ENCODE measurements at places on chromosomes 11 and 22. TPM values are rescaled to one million over a fixed set of nuclear protein-coding genes. Genes with fewer than 3 reads are reported as not detected.
A peak's percentile ranks its signal among the peaks of the same experiment; 100 is the strongest.

Gene TRMT2A
- total RNA-seq, result 85.5 TPM

Gene ESAM
- total RNA-seq, result 0.45 TPM

Gene KRTAP5-1
- not detected for total RNA-seq

DNA sequence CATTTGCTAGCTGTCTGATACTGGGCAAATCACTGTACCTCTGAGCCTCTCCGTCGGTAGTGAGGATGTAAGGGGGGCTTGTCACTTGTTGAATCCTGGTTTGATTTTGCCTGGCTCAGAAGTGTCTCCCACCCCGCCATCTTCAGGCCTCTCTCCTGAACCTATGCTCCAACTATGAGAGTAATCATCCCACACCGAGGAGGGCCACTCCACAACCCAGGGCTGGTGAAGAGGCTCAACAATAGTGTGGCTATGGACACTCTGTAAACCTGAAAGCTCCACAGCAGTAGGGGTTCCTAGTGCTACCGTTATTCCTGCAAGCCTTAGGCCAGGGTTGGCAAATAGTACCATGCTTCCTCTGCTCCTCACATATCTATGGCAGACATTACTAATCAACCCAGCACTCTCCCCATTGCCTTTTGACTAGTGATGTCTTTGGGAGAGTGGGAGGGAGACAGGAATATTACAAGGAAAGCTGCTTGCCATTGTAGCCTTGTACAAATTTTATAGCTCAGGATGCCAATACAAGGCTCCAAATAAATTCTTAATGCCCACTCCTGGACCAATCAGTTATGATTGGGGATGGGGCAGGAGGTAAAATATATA, 134.0 kb upstream of the TEAD1 start:
- H3K4me3 ChIP-seq, result no peak overlapping the region
- H3K27me3 ChIP-seq, result peaks cover 3% of the 10 kb centered on the region
- DNase-seq, result no peak
- no peak overlapping the region for H3K27ac ChIP-seq
- H3K4me1 ChIP-seq, result no peaks in the 10 kb centered on the region
- H3K36me3 ChIP-seq, result no peaks in the 10 kb centered on the region

GRCh38 chr22:43277987-43278601, 65.1 kb downstream of the SCUBE1 start:
- H3K4me1 ChIP-seq, result peaks cover 3% of the 10 kb centered on the region
- no peak for DNase-seq
- no peak overlapping the region for H3K4me3 ChIP-seq
- peak overlapping the region; percentile 33 for H3K27ac ChIP-seq
- H3K36me3 ChIP-seq, result no peaks in the 10 kb centered on the region

DNA sequence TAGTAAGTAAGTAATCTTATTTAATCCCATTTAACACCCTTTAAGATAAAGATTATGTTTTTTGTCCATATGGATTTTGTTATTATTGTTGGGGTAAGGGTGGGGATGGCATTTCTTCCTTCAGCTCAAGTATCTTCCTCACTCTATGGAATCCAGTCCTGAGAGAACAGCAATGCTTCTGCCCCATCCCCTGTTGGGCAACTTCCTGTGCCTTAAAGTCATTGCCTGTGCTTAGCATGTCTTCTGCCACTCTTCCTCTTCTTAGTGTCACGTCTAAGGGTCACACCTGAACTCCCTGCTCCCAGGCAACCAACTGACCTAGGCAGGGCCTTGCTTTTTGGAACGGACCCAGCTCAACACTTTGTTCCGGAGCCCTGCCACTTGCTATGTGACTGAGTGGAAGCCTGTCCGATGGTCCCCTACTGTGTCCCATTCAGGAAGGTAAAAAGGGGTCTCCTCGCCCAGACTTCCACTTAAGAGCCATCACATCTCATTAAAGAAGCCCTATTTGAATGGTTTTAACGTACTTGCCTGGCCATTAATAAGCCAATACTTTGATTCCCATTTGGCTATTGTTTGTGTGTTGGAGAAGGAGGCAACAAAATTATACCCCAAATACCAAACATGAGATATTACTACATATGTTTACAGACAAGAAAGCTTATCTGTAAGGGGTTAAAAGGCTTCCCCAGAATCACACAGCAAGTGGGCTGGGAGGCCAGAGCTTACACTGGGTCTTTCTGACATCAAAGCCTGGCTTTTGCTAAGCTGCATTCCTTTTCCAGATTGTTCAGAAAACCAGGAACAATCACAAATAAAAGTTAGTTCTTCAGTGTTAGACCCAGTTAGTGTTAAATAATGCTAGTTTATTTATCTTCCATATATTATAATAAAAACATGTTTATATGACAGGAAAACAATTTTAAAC, 59.2 kb downstream of the RAB38 start:
- H3K4me3 ChIP-seq, result no peak overlapping the region
- H3K36me3 ChIP-seq, result no peaks in the 10 kb centered on the region
- no peaks in the 10 kb centered on the region for H3K27me3 ChIP-seq
- no peaks in the 10 kb centered on the region for H3K4me1 ChIP-seq

DNA sequence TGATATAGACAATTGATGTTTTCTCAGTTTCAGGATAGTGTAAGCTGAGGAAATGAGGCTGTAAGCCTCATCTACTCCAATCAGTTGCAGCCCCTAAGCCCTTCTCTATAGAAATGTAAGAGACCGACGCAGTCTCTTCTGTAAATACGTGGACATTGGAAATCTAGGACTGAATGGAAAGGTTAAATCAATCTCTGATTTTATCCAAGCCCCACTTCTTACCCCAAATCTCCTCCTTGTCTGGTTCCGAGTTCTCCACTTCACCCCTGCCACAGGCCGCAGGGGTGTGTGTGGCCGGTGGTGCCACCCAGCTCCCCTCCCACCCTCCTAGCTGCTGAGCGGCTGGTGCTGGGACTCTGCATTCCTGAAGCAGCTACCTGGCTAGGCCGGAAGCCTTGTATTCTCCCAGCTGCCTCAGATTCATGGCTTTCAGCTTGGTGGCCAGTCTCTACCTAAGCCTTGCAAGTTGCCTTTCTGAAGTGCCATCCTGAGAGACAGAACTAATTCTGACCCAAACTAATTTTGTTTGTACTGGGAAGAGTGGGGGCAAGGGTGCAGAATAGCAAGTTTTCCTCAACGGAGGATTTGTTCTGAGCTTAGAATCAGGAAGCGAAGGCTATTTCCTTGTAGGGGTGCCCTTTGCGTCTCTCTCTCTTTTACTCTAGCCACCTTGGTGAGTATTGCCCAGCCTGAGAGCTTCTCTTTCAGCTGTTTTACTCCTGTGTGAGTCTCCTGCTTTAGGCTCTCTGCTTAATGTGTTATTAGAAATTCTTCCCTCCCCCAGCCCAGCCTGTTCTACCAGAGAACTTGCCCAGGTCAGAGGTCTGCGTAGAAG, 749 bp downstream of the VWA5A start:
- no peak for DNase-seq
- H3K27me3 ChIP-seq, result peaks cover 7% of the 10 kb centered on the region
